Stimulated activated naive CD8-positive, alpha-beta T cell treated with anti-CD3 and anti-CD28 coated beads, Interleukin-15, Interleukin-2, amounts not matched to agents 100 U/mL and 50 U/mL, for 24 hours (primary cell): ENCODE measurements at places on chromosomes 6 and 20.

- no peak for DNase-seq
Observed at GRCh38 chr20:31691646-31692275, 30.9 kb downstream of the BCL2L1 start.

GRCh38 chr6:16625291-16626265 lies 135.7 kb downstream of the ATXN1 start:
- DNase-seq, result no peak

DNA sequence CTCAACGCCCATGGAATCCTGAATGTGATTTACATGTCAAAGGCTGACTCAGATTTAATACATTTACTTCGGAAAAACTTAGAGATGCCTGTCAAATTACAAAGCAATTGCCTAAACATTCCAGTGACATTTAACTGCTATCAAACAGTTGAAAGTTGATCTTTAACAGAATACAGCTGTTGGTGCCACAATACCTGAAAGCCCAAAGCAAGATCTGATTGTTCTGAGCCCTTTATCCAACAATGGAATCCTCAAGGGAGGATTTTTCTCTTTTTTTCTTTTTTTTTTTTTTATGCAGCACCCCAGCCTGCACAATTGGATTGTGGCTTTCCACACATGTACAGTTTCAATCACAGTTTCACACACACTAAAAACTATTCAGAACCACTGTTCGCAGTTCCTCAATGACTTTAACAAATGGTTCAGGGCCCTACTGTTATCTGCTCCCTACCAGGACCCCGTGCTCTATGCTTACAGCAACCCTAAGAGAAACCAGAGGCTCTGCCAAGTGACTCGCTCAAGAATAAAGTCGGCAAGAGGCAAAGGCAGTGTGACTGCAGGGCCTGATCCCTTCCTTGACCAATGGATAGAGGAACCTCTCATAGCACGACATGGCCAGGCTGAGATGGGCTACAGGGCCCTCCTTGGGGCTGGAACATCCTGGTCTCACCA lies 33.3 kb downstream of the EPB41L2 start:
- no peak for DNase-seq

DNA sequence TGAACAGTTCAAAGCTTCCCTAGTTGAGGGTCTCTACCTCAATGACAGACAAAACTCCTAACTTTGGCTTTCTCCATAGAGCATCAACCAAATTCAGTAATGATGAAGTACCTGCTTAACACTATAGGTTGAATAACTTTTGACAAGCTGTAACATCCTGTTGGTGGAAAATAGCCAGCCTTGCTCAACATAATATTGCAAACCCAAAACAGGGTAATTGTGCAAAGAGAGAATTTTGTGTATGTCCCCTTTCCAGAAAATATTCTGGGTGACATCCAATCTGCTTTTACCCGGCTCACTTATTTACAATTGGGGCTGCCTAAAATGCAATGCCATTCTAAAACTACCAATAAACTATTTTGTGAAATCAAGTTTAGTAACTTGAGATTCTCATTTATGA lies 72.8 kb downstream of the ATXN1 start:
- DNase-seq, result no peak

- DNase-seq, result peak; percentile 27
Observed at GRCh38 chr6:75204959-75205775, 686 bp downstream of the COL12A1 start.

- DNase-seq, result no peak
Observed at GRCh38 chr6:110563711-110564110, 87.3 kb upstream of the SLC22A16 start.

DNA sequence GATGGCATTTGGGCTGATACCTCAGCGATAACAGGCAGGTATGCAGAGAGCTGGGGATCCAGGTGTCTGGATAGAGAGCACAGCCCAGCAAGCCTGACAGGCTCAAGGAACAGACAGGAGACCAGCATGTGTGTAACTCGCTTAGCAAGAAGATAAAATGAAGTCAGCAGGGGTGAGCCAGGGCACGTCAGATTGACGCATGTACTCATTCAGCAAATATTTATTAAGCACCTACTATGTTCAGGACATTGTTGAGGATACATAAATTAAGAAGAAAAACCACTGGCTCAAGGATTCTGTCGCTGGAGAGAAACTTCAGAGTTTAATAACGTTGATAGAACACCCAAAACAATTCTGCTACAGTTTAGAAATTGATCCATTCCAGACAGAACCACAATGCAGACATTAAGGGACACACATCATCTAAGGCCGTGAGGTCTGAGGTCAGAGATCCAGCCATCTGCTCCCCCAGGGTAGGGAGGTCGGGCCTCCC lies 1.0 kb upstream of the DUSP22 start:
- no peak for DNase-seq

GRCh38 chr20:51473771-51474170 lies 68.7 kb downstream of the NFATC2 start:
- no peak for DNase-seq

DNA sequence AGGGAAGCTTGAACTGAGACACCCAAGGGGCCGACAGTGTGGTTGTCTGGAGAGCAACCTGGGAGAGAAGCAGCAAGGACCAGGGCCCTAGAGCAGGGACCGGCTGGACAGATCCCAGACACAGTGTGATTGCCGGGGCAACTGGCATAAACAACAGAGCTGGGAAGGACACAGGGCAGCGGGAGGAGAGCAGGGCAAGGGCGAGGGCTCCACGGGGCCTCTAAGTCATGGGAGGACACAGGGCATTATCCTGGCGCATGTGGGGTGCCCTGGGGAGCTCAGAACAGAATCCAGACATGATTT lies 31.1 kb upstream of the CCR6 start:
- no peak for DNase-seq

DNA sequence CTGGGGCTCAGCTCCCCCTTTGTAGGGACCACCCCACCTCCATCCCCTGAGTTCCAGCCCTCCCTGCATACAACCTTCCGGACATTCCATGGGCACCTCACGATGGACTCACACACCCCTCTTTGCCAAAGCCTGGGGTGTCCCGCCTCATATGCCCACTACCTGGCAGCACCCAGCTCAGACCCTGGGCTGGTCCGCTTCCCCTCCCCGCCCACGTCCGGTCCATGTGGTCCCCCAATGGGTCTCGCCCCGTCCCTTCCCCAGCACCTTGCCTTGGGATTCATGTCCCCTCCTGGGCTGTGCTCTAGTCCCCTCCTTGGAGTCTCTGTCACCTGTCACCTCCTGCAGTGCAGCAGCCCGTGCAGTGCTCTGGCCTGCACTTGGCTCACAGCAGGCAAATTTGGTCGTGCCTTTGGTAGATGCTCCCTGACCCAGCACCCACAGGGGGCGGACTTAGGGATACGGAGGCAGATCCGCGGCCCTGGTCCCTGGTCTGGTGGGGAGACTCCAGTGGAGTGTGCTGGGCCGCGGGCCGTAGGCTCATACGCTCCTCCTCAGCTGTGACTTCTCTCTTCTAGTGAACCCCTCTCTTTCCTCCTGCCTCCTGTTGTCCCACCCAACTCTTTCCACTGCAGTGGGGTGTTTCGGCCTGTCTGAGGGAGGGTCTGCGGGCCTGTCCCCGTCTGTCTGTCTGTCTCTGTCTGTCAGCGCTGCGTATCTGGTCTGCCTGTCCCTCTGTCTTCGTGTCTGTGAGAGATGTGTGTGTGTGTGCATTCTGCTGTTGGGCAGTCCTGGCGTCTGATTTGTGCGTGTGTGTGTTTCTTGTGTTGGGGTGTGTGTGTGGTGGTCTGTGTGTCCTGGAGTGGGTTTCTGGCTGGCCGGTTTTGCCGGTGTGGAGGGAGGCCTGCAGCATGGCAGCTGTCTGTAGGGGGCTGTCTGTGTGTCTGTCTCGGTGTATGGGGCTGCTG lies 69.5 kb downstream of the SRC start:
- no peak for DNase-seq
